GM12864 (cell line): ENCODE measurements at places on chromosomes 5 and 9.

DNA sequence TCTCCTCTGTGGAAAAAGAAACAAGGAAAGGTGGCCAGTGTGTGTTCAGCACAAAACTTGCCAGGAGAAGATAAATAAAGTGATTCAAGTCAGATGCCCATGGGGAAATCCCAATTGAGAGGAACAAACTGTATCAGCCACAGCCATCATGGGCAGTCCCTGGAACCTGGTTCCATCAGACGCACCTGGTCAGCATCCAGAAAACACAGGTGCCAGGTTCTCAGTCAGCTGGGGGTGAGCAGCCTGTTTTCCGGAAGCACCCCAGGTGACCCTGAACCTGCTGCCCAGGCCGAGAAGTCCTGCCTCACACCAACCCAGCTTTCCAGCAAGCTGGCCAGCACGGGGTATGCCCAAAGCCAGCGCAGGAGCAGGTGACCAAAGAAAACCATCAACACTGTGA is 30.5 kb downstream of the PTCH1 start:
- no peak for DNase-seq

GRCh38 chr5:115551415-115551814 is 6.8 kb upstream of the FEM1C start:
- no peak for DNase-seq

DNA sequence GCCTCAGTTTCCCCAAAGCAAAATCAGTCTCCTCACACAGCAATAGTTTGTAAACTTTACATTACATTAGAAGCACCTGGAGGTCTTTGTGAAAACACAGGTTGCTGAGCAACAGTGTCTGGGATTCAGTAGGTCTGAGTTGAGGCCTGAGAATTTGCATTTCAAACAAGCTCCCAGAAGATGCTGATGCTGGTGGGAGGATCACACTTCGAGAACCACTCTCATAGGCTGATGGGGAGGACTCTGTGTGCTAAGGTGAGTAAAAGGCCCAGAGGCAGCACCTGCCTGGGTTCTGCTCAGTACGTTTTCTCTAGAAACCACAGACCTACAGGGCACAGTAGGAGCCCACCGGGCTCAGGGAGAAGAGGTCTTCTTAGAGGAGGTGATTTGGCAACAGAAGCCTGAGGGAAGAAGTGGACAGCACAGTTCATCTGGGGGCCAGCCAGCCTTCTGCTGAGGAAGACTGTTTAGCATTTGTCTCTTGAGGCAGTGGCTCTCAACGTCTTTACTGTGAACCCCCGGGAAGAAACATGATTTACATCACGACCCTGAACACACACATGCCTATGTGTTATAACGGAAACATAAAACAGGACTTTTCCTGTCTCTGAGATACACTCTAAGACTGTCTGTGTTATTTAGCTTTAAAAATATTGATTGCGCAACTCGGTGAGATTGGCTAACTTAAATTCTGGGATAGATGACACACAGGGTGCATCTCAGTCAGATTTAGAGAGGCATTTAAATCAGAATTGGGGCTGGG is 24.8 kb upstream of the DENND1A start:
- no peak for DNase-seq

GRCh38 chr5:115402822-115403577 is 106.5 kb upstream of the CCDC112 start:
- DNase-seq, result no peak

GRCh38 chr5:132417010-132417439 is 47.5 kb downstream of the SLC22A5 start:
- no peak for DNase-seq
